ENCODE measurements at places on chromosomes 6 and 20.
A peak's percentile ranks its signal among the peaks of the same experiment; 100 is the strongest.

- DNase-seq: no peak
Measured at GRCh38 chr6:69584536-69584912, 212.3 kb downstream of the LMBRD1 start.

DNA sequence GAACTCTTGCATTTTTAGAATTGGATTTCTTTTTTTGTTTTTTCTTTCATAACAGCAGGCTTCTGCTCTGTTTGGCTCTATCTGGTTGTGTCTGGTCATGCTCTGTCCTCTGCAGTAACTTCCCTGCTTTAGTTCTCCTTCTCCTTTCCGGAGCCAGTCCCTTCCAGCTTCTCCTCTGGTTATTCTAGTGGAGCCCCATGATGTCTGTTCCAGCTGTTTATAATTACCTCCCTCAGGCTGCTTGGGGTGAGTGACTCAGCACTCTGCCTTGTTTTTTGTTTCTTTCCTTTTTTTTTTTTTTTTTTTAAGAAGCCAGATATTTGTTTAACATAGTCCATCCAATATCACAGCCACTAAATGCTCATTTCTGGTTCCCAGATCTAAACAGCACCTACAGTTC, 409.6 kb downstream of the MAFB start:
- no peak for DNase-seq

DNA sequence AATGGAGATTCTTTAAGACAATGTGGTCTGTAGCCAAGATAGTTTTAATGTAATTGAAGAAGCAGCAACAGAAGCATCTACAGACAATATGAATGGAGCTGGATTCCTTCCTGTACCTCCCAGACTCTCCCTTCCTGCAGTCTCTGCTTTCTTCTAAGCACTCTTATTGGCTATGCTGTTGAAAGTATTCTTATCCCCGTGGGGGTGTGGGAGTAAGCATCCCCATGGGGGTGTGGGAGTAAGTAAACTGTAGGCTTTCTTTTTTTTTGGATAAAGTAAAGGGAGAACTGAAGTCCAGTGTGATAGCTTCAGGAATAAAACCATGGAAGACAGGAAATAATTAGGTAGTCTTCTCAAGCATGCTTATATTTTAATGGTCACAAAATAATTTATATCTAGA, 4.1 kb downstream of the PKIB start:
- no peak for DNase-seq

- peak; percentile 95 for DNase-seq
Measured at GRCh38 chr20:57718490-57719009, 8.7 kb upstream of the PMEPA1 start.

DNA sequence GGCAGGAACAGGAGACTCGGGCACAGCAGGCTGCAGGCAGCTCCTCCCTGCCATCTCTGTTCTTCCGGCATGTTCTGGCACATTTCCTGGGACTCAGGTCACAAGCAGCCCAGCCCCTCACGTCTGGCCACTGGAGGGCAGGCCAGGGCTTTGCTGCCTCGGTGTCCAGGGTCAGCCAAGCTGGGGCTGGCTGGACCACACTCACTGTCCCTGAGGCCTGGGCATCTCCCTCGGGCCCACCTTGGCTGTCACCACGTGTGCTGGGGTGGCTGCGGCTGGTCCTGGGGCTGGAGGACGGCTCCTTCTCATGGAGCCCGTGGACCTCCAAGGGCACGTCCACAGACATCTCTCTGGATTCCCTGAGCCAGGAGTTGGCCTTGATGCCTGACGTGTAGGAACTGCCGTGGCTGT, 18.5 kb downstream of the FRMD1 start:
- DNase-seq: peak; percentile 77

- DNase-seq: peak; percentile 64
Measured at GRCh38 chr6:1604158-1605003, 5.3 kb upstream of the FOXC1 start.

DNA sequence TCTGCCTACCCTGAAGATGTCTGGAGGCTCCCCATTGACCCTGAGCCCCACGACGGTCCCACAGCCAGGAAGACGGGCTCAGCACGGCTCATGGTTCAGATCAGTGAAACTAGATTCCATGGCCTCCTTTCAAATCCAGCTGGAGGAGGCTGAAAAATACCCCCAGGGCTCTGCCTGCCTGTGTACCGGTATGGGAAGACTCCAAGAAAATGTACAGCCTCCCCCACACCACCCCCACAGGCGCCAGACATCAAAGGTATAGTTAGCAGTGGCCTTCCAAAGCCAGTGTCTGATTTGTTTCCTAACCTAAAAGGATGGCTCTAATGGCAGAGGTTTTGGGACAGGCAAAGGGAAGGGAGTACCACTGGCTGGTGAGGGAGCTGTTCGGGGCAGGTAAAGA, 86.2 kb upstream of the SNAP25 start:
- DNase-seq: no peak

- no peak for DNase-seq
Measured at GRCh38 chr6:31530659-31531058, 1.9 kb downstream of the MCCD1 start.

DNA sequence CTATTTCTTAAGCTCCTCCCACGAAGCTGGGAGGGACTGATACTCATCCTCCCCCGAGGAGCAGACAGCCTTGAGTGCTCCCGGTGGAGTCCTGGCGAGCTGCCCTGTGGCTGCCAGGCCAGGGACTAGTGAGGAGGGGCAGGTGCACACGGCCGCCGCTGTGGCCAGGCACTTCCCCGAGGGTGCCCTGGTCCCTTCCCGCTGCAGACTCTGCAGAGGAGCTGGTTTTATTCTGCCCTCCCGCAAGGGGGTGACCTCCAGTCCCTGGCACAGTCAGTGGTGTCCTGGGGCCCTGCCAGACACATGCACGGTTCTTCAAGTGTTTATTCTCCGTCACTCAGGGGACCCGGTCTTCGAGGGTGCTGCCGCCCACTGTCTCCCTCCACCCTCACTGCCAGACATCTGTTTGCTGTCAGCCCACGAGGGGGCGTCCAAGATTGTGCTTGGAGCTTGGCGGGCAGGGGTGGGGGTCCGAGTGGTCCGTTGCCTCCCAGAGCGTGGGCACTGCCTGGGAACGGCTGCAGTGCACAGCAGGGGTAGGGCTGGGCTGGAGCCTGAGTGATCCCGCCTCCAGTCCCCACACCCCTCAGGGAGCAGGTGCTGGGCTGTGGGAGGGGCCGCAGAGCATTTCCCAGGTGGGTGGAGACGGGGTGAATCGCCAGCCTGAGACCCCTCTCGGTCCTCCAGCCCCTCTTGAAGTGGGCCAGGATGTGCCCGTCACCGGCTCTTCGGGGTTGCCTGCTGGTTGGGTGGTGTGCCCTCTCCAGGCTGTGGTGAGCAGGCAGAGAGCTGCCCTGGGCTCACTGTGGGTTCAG, 3.1 kb upstream of the CABLES2 start:
- DNase-seq: peak; percentile 86

DNA sequence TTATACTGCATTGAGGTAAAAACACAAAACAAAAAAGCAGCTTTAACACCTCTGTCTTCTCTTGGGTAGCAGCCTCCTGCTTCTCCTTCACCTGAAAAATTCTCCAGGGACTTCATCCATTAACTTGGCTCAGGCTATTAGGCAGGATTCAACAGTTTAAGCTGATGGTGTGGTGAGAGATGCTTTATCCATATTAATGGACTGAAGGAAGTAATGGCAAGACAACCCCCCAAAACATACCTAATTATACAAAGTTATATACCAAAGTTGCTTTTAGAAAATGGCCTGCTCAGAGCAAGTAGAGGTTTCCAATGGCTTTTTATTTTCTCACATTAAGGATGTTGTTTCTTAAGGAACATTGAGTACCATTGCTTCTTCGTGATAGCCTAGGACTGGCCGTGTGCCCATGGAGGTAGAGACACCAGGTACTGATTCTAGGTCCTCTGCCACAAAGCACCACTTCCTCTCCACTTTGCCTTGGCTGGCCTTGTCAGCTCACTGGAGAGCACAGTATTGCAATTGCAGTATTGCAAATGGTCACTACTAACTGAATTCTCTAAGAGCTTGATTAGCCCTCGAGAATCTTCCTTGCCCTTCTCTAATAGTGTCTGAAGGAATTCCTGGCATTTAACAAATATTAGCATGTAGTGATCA, 7.3 kb downstream of the EDN1 start:
- no peak for DNase-seq

DNA sequence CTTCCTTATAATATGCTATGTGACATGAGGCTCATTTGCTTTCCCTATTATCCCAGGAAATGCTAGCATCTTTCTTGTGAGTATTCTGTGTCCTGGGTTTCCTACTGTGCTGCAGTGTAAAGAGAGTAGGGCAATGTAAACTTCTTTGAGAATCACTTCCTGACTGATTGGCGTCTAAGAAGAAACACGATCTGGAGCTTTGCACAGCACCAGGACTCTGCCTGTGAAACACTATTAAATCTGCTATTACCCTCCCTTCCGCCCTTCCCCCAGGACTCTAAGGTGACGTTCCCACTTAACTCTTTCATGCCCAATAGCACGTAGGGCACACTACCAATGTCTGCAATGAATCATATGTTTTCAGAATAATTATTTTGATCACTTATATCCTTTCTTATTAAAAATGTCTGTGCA, 607.3 kb upstream of the CITED2 start:
- peak; percentile 63 for DNase-seq

- no peak for DNase-seq
Measured at GRCh38 chr20:49392745-49393144, 89.7 kb downstream of the KCNB1 start.

DNA sequence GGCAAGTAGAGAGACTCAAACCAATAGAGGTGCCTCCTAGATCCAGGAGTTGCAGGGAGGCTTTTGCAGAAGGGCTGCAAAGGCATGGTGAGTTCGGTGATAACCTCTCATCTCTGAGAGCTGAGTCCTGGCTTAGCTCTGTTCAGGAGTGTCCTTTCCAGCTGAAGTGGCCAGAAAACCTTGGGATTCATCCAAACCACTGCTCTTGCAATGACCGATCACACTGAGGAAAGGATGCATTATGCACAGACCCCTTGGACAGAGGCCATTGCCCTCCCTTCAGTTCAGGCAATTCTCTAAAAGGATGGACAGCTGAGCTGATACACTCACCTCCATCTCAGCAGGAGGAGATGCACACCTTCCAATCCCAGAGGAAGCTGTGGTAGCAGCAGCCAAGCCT, 158.8 kb upstream of the ENPP5 start:
- no peak for DNase-seq

DNA sequence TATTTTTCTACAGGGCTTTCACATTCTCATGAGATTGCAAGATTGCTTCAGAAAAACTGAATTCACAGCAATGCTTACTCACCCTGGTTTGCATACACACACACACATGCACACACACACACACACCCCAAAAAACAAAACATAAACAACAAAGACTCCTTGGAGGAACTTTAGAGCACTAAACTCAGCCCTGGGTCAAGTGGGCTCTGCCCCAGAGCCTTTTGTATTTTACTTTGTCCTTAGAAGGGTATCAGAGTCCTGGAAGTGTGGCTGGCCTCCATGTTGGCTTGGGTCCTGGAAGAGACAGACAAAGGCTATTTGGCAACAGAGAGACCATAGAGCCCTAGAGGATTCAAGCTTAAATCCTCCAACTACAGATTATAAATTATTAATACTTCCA, 8.0 kb upstream of the CST9 start:
- no peak for DNase-seq

DNA sequence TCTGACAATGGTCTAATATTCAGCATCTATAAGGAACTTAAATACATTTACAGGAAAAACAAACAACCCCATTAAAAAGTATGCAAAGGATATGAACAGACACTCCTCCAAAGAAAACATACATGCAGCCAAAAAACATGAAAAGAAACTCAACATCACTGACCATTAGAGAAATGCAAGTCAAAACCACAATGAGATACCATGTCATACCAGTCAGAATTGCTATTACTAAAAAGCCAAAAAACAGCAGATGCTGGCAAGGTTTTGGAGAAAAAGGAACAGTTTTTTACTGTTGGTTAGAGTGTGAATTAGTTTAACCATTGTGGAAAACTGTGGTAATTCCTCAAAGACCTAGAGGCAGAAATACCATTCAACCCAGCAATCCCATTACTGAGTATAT, 339.0 kb upstream of the ADGRB3 start:
- no peak for DNase-seq

GRCh38 chr6:89007209-89008000, 44.0 kb upstream of the RNGTT start:
- no peak for DNase-seq

DNA sequence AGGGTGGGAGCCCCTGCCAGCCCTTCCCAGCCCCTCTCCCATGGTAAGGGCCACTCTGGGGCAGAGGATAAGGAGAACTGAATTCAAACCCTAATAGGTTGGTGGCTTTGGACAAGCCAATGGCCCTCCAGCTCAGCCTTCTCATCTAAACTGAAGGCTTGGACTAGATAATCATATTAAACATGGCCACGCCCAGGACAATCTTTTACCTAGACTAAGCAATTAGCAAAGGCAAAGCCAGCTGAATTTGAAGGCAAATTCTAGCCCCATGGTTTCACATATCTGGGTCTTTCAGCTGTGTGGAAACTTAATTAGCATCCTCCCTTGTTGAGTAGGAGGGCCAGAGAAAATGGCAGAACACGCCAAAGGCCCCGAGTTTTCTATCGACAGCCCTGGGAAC, 10.7 kb downstream of the SLC22A23 start:
- DNase-seq: no peak

DNA sequence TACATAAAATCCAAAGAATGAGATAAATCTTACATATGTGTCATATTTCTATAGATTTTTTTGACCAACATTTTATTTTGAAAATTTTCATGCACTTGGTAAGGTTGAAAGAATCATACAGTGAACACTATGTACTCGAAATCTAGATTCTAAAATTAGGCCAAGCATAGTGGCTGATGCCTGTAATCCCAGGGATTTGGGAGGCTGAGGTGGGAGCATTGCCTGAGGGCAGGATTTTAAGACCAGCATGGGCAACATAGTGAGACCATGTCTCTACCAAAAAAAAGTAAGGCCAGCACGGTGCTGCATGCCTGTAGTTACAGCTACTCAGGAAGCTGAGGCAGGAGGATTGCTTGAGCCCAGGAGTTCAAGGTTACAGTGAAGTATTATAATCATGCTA, 158.6 kb downstream of the LAMA2 start:
- no peak for DNase-seq

GRCh38 chr20:24989162-24989561, 3.4 kb downstream of the APMAP start:
- DNase-seq: no peak

DNA sequence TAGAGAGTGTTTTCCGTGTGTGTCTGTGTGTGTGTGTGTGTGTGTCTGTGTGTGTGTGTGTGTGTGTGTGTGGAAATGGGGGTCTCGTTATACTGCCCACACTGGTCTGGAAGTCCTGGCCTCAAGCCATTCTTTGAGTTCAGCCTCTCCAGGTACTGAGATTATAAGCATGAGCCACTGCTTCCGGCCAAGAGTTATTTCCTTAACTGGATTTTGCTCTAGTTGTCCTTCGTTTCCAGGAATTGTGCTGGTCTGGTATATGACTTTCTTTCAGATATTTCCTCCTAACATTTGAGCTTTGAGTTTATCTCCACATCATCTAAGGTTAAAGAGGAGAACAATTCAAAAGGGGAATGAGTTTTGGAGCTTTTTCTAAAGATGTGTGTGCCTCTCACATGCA, 124.8 kb downstream of the SH3BGRL2 start:
- no peak for DNase-seq

DNA sequence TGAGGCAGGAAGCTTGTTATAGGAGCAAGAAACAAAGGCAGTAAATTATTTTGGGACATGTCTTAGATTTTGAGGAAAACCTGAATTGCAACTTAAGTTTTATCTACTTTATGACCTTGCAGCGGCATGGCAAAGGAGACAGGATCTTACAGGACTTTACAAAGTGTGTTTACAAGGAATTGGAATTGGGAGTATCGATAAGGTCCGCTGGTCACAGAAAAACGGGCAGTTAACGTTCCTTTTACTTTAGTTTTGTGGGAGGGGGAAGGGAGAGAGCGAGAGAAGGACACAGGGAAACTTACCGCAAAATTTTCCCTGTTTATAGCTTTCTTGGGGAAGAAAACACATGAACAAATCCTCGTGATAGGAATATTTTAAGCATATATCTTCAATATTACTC, 1607.2 kb downstream of the GRIK2 start:
- DNase-seq: no peak
